ENCODE measurements at places on chromosomes 11 and 22.

- no peak for DNase-seq
Measured at GRCh38 chr11:32379719-32380118, 55.6 kb downstream of the WT1 start.

GRCh38 chr11:18617688-18618341 lies 16.3 kb downstream of the SPTY2D1 start:
- DNase-seq, result peak; percentile 14

DNA sequence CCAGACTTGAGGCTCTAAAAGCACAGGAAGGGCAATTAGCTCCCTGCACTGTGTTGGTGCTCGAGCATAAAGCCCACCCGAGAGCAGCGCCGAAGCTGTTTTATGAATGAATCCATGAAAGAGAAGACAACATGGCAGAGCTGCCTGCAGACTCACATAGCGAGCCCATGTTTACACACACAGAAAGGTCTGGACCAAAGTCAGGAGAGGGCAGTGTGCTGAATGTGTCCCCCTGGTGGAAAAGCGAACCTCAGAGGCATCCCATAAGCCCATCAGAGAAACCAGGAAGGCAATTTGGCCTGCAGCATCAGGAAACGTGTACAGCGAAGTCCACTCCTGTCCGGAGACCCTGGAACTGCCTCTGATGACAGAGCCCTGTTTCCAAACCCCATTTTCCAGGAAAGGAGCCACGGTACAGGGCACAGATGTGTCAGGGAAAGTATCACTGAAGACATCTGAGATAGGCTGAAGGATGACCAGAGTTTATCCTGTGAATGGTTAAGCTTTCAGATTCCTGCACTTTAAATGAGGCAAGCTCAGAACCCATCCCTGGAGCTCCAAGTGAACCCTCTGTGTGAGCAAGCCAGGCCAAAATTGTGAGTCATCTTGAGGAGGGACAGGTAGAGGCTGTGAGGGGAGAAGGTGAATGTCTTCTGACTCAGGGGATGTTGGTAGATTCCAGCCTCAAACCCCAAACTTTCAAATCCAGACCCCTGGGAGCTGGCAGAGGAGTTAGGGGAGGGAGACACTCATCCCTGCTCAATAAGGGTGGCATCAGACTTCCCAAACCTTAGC lies 36.9 kb downstream of the CHRDL2 start:
- no peak for DNase-seq

GRCh38 chr11:95688501-95689222 lies 100.9 kb downstream of the FAM76B start:
- no peak for DNase-seq

GRCh38 chr22:30005213-30005857 lies 74.9 kb upstream of the HORMAD2 start:
- peak; percentile 16 for DNase-seq

DNA sequence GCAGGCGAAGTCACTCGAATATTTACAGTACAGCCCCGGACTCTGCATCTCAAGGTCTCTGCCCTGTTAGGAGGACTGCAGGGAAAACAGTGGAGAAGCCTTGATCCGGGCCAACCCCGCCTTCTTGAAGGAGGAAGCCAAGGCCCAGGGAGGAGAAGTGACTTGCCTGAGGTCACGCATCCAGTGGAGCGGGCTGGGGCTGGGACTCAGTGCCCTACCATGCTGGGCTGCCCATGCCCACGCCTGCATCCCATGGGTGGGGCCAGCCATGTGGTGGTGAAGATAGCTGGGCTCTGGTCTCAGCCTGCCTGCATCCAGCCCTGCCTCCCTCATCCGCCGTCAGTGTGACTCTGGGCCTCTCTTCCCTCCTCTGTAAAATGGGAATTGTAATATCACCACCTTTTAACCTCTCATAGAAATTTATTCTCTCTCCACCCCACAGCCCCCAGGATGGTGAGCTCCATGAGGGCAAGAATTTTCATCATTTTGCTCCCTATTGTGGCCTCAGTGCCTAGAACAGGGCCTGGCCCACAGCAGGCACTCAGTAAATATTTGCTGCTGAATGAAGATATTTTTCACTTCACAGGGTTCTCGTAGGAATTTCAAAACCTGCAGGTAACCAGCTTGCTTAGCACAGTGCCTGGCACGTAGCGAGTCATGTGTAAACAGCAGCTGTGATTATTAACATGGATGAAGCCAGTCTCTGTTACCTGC lies 57.3 kb downstream of the OTOG start:
- no peak for DNase-seq

DNA sequence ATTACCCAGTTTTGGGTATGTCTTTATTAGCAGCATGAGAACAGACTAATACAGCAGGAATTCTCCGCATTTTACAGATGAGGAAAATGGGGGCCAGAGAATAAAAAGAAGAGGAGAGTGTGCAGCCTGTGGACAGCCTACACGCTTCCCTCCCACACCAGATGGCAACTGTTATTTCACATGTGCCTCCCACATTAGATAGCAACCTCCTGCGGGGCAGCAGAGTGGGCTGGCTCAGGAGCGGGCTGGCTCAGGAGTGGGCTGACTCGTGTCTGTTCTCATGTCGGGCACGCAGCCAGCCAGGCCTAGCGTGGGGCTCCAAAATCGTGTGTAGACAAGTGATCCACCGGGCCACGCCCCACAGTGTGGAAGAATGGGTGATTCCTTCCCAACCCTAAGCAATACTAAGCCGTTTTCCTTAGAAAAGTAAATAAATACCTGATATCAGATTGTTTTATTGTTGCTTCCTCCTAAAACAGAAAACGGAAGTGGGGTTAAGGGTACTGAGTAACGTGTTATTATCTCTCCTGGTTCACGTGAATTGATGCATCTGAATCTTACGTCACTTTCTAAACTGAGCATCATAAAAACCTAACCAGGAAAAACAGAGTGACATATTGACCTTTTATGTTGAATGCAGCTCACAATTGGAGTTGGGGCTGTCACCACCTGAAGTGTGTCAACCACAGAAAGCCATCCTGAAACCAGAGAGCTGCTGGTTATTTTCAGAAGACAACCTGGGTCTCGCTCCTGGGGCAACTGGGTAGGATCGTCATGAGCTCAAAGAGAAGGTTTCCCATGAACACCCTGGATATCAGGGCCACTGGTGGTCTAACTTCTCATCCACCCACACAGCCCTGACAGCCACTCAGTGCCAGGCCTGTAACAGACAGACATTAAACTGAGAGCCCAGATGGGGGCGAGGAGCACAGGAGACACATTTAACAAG lies 3.3 kb downstream of the TTLL1 start:
- no peak for DNase-seq

DNA sequence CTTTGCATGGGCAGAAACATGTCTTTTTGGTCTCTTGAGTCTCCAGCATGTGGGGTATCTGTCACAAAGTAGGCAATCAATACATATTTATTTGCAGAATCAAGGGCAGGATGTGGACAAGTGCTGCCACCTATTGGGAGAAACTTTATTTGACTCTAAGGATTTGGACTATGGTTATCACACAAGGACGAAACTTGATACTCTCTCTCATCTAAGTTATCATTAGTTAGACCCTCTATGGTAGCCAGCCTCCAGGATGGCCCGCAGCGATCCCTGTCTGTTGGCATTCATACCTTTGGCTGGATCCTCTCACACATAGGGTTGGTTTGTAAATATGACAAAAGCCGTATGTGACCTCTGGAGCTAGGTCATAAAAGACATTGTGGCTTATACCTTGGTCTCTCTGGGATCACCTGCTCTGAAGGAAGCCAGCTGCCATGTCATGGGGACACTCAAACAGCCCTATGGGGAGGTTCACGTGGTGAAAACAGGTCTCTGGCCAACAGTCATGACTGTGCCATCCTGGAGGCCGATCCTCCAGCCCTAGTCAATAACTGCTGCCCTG lies 1.1 kb upstream of the FBXO7 start:
- no peak for DNase-seq

DNA sequence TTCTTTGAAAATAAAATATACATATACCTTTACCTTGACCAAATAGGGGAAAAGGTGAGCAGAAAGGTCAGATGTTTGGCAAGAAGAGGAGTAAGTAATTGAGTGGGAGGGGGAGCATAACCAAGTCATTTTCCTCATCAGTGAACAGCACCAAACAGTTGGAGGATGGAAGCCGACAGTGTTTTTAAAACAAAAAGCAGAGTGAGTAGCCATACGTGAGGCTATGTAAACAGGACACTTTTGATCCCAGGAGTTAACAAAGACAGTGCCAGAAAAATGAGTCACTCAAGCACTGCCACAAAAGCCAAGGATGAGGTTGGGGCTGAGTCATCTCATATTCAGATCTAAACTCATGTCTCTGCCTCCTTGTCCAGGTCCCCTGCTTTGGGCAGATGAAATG lies 734.7 kb downstream of the KCNA4 start:
- no peak for DNase-seq

DNA sequence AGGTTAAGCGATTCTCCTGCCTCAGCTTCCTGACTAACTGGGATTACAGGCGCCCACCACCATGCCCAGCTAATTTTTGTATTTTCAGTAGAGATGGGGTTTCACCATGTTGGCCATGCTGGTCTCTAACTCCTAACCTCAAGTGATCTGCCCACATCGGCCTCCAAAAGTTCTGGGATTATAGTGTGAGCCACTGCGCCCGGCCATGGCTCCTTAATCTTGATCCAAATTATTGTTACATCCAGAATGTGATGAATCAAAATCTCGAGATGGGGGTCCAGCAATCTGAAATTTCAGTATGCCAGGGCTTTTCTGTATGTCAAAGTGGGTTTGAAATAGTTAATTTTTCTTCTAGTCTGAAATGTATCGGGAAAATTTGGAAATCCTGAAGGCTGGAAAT lies 3.7 kb downstream of the RPL27A start:
- no peak for DNase-seq

GRCh38 chr11:114883472-114883871 lies 205.1 kb downstream of the NXPE2 start:
- no peak for DNase-seq

DNA sequence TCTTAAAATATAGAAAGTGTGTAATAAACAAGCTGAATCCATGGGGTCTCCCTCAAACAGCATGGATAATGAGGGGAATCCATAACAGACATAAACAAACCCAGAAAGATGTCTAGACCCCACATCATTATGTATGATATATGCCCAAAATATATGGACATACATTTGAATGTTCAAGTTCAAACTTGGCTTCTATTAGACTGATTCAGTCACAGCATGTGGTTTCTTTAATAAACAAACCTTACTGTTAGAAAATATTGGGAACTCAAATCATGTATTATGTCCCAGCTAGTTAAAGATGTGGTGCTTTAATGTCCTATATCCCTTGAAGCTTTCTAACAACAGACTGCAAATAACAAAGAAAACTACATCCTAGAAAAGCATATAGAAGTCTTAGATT lies 228.6 kb downstream of the SOX6 start:
- DNase-seq, result no peak

- DNase-seq, result no peak
Measured at GRCh38 chr22:43199541-43199940, 12.6 kb upstream of the TTLL12 start.

- DNase-seq, result no peak
Measured at GRCh38 chr11:11985954-11986949, 22.2 kb downstream of the DKK3 start.

DNA sequence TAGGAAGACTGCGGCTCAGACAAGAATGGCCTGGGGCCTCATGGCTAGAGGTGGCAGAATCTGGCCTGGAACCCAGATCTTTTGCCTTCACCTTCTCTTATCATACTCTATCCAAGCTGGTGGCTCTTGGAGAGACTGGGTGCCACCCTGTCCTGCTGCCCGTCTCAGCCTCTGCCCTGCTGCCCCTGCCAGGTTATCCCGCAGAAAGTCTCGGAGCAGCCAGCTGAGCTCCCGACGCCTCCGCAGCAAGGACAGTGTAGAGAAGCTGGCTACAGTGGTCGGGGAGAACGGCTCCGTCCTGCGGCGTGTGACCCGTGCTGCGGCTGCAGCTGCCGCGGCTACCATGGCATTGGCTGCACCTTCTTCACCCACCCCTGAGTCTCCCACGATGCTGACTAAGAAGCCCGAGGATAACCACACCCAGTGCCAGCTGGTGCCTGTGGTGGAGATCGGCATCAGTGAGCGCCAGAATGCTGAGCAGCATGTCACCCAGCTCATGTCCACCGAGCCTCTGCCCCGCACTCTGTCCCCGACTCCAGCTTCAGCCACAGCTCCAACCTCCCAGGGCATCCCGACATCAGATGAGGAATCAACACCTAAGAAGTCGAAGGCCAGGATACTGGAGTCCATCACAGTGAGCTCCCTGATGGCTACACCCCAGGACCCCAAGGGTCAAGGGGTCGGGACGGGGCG lies 5.9 kb downstream of the INCENP start:
- no peak for DNase-seq

- DNase-seq, result no peak
Measured at GRCh38 chr11:92931746-92932422, 37.6 kb upstream of the MTNR1B start.

- DNase-seq, result no peak
Measured at GRCh38 chr22:36339171-36340065, 48.3 kb downstream of the MYH9 start.

- no peak for DNase-seq
Measured at GRCh38 chr22:37292641-37293040, 10.3 kb downstream of the CYTH4 start.

GRCh38 chr11:85628771-85629341 lies 463 bp downstream of the TMEM126B start:
- no peak for DNase-seq

DNA sequence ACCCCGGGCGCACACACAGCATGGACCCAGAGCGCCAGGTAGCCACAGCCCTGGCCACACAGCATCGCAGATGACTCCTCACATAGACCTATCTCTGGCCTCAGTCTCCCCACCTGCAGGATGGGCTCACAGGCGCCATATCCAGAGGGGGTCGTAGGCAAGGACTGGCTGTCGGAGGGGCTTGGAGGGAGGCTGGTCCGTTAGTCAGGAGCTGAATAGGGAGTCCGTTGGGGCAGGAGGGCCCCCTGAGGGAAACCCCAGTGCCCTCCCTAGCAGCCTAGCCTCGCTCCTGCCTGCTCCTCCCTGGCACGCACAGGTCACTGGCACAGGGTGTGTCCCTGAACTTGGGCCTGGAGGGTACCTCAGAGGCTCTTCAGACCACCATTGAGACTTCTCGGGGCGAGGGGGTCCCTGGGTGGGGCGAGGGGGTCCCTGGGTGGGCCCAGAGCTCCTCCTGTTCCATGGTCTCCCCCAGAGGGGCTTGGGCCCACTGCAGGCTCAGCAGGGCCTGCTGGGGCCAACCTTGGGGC lies 2.0 kb downstream of the PLXNB2 start:
- DNase-seq, result no peak

DNA sequence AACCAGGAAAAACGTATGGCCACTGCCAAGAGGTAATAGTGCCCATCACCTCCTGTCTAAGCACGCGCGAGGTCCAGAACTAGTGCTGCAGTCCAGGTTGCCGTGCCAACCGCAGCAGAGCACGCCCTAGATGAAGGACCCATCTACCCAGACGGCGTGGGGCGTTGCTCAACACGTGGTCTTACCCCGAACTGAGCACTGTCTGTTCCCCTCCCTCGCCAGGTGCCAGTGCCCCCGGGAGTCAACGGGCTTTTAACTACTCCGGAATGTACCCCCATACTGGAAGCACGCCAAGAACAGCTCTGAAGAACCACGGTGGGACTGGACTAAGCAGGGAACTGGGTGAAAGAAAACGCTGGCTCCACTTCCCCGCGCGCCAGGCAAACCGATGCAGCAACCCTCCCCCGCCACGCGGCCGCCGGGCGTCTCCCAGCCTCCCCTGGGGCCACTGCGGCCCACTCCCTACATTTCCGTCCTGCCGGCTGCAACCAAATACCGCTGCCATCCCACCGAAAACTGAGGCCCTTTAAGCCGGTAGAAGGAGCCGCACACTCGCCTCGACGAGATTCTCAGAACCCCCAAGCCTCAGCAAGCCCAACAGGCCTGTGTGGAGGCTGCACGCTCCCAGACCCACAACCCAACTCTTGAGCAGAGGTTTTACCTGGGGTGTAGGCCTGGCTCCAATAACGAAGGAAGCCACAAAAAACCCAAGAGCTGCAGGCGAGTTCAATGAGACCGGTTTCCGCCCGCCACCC lies at the start of gene HSPA8:
HSPA8 (minus strand) TSS at position 734 of the 755 bp plus-strand sequence. CDS start 812 bp downstream, outside the sequence.
- peak; percentile 45 for DNase-seq
